ENCODE measurements at places on chromosomes 13 and 19.

DNA sequence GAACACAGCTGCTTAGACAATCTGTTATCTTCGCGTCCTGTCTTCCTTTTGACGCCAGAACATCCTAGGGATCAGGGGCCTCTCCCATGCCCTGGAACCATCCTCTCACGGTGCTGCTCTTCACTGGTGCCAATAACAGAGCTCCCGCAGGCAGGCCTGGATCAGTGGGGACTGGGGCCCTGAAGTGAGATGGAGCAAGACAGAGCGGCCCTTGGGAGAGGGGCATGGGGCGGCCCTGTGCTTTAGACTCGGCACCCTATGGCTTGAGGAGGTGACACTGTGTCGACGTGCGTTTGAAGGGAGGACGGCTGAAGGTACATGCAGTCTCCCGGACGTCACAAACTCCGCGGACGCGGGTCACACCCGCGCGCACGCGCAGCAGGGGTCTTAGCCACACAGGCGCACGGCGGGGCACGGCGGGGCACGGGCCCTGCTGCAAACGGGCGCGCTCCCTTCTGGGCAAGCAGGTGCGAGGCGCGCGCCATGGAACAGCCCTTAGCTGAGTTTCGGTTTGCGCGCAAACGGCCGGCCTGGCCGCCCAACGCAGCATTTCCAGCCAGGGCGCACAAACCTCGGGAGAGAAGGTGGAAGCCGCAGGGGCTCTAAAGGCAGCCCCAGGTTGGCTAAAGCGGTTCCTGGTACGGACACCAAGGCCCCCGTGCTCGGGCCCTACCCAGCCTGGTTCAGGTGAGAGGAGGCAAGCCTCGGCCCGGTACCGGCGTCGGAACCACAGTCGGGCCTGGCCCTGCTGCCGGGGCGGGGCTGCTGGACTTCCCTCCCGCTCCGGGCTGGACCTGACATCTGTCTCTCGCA, 16.5 kb upstream of the RNF17 start:
- DNase-seq: no peak

DNA sequence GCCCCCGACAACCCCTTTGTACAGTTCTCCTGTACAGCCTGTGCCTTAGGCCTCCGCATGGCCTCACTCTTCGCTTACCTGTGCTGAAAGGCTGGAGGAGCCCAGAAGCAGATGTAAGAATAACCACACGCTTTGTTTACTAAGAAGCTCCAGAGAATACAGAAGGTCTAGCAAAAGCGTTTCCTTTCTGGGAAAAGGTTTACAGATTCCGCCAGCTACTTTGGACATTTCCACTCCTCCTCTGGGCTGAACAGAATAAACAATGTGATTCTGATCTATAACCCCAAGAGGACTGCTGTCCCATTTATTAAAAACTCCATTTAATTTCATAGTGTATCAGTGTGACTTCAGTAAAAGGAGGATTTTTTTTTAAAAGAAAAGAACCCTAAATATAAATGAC, 339.2 kb downstream of the DNAJC15 start:
- DNase-seq: no peak

DNA sequence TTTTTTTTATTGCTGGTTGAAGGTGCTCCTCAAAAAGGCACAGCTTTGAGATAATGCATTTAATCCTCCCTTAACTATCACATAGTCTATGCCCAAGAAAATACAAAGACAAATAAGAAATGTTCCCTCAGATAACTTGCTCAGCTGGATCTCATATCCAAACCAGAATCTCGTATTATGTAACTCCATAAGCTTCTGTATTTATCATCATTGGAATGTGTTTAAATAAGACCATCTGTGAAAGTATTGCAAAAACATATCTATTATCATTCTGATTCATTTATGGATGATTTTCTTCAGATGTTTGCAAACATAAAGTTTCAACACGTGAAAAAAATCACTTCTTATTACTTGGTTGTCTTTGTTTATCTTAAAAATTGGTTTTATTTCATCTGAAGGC, 190.9 kb downstream of the IRS2 start:
- DNase-seq: no peak

- no peak for DNase-seq
These were observed 56.8 kb downstream of the LRCH1 start for GRCh38 chr13:46609726-46610125.

GRCh38 chr13:45337395-45337794, 3.6 kb downstream of the TPT1 start:
- DNase-seq: no peak

DNA sequence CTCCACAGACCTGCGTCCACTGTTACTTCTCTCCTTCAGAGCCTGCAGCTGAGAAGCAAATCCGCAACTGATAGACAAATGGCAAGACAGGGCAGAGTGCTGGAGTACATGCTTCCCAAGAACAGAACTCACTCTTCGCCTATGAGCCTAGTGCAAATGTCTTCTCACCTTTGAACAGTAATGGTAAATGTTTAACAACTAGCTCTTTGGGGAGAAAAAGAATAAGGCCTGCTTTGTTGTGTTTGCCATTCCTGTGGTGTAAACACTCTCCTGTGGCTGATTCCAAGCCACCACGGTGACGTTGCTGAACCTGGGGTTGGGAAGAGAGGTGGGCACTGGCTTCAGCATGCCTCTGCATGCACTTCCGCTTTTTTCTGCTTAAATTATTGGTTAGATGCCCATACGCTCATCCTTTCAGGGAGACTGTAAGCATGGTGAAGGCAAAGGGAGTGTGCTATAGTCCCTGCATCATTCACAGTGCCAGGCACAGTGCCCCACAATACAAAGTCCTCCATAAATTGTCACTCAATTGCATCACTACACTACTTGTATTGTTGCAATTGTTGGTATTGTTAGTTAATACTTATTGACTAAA, 28.1 kb upstream of the GTF3A start:
- no peak for DNase-seq

GRCh38 chr19:14375582-14376291, 5.5 kb upstream of the ADGRE5 start:
- no peak for DNase-seq

DNA sequence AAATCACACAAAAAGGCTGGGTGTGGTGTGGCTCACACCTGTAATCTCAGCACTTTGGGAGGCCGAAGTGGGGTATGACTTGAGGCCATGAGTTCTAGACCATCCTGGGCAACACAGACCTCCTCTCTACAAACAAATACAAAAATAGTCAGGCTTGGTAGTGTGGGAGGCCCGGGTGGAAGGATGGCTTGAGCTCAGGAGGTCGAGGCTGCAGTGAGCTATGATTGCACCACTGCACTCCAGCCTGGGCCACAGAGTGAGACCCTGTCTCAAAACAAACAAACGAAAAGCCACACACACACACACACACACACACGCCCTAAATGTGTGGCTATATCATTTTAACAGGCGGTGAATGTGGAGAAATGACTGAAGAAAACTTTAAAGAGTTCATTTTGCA, 904 bp upstream of the ZNF557 start:
- DNase-seq: no peak

- no peak for DNase-seq
These were observed 1.7 kb downstream of the IL4I1 start for GRCh38 chr19:49894879-49895565.

GRCh38 chr13:71017607-71018006, 849.4 kb downstream of the DACH1 start:
- no peak for DNase-seq

GRCh38 chr13:42355491-42356183, 83.7 kb downstream of the AKAP11 start:
- no peak for DNase-seq

GRCh38 chr13:25776722-25777121, 275.1 kb downstream of the SHISA2 start:
- no peak for DNase-seq

DNA sequence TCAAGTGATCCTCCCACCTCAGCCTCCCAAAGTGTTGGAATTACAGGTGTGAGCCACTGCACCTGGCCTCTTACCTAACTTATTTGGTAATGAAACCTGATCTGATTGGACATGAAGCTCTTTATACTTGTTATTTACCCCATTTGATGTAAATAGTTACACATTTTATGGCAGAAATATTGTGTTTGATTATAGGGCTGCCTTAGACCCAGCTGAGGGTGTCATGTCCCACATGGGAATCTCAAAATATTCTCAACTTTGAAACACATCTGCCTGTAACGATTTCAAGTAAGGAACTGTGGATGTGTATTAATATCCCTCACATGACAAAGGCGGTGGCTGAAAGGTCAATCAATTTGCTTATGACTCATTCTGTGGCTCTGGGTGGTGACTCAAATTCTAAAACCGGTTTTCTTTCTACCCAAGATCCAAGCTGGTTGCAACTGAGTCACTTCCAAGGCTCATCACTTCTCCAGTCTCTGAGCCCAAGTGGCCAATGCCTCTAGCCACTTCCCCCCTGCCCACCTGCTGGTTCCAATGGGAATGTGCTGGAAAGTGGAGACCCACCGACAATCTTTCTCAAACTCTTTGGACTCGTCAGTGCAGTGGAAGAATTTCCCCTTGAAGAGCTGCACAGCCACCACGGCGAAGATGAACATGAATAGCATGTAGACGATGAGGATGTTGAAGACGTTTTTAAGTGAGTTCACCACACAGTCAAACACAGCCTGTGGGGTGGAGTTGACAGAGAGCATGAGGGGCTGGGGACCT, 110.9 kb downstream of the IER2 start:
- no peak for DNase-seq

GRCh38 chr13:70568571-70568970, 460.3 kb upstream of the KLHL1 start:
- no peak for DNase-seq

DNA sequence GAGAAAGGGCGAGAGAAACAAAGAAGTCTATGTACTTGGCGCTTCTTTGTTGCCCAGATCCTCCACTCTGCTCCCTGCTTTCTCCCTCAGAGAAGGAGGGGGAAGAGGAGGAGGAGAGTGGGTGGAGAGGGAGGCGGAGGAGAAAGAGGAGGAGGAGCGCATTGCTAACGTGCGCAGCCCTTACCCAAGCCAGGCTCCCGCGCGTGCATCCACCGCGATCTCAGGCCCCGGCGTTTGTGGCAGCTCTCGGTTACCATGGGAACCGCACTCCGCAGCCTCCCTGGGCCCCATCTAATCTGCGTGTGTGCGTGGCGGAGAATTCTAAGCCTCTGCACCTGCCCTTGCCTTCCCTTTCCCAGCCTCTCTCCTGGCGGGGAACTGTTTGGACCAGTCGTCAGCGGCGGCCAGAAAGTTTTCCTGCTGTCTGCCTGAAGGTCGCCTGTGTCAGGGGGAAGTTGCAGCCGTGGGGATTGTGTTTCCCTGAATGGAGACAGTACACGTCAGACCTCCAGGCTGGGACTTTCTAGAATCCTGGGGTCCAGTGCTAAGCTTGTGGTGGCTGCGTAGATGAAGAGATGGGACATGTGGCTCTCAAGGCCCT, at the start of gene ERICH6B:
TSS of gene ERICH6B (minus strand) at position 239 of the 601 bp plus-strand sequence. CDS start 18,734 bp downstream, outside the sequence.
- DNase-seq: no peak

DNA sequence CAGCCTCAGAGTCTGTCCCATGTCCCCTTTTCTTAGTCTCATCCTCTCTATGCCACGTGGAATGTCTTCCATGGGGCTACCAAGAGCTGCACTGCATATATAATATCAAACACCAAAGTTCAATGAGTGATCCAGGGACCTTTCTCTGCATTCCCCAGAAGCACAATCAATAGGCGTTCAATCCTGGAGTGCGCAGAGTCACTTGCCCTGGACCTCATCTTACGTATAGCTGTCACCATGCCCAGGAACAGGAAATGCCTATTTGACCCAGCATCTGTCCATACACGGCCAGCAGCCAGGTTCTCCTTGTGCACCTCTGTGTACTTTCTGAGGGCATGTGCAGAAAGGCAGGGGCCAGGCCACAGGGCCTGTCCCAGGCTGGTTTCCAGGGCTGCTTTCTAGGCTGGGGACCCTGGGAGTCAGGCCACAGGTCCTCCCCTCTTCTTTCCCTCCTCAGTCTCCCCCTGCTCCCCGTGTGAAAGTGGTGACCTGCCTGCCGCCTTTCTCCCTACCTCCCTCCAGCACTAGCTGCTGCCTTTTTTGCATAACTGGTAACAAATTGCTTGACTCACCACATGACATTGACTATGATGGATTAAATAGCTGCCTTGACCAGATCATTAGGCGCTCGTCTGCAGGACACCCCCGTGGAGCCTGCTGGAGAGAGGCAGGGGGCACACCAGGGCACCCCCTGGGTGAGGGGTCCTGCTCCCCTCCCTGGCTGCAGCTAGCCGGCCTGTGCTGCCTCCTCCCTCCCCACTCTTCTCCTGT, 222.0 kb downstream of the ZNF536 start:
- DNase-seq: no peak

- DNase-seq: no peak
These were observed 1140.3 kb upstream of the SLC10A2 start for GRCh38 chr13:104206450-104207044.

DNA sequence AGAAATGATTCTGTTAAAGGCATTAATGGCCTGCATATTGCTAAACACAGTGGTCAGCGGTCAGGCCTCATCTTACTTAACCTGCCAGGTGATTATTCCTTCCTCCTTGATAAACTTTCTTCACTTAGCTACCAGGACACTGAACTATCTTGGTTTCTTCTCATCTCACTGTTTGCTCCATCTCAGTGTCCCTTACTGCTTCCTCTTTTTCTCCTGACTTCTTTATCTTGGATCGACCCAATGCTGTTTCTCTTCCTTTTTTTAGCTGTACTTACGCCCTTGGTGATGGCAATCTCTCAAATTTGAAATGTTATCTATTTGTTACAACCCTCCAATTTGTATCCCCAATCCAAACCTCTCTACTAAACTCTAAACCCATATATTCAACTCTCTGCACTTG, 7.8 kb upstream of the CLC start:
- no peak for DNase-seq

GRCh38 chr19:12665281-12665573, 1.3 kb downstream of the MAN2B1 start:
- no peak for DNase-seq

- no peak for DNase-seq
These were observed 7.4 kb upstream of the ESD start for GRCh38 chr13:46804391-46804815.

DNA sequence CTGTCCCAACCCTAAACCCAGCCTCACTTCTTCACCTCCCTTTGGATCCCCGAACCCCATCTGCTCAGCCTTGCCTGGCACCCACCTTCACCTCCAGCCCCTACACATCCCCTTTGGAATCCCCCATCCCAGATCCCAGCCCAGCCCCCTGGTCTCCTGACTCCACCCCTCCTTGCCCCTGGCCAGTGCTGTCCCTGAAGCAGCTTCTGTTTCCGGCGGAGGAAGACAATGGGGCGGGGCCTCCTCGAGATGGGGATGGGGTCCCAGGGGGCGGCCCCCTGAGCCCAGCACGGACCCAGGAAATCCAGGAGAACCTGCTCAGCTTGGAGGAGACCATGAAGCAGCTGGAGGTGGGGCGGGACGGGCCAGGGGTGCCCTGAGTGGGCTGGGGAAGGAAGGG, 22.0 kb downstream of the ERFL start:
- no peak for DNase-seq

DNA sequence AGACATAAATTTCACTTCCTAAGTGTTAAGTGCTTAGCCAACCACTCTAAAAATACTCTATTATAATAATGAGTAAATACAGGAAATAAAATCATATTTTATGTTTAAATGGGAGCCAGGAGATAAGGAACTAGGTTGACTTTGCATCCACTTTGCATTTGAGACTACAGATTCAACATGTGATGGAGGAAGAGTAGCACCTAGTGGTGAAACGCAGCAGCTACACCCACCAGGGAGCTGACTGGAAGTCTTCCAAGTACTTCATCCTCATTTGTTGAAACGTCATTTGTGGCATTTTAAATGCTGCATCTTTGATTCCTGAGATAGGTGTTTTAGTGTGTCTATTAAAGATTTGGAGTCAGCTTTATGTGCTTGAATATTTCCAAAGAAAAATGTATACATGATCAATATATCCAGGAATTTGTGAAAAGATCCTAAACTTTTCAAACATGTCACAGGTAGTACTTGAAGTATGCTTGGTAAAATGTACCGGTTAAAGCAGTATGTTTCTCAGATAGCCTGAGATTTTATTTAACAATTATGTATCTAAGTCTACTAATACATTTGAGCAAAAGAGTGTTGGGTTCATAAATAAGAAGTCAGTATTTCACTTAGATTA, 17.4 kb upstream of the KCTD12 start:
- peak; percentile 64 for DNase-seq

Measured in activated CD4-positive, alpha-beta T cell treated with anti-CD3 and anti-CD28 coated beads, Interleukin-2, amount 50 U/mL, for 24 hours (primary cell).